Gastrocnemius medialis (tissue), 4 donors: ENCODE measurements at places on chromosomes 7 and 10. TPM values are rescaled to one million over a fixed set of nuclear protein-coding genes. Genes with fewer than 3 reads are reported as not detected.

- no peak for DNase-seq
These were observed 7.3 kb downstream of the SLC16A9 start for GRCh38 chr10:59702347-59702746.

DNA sequence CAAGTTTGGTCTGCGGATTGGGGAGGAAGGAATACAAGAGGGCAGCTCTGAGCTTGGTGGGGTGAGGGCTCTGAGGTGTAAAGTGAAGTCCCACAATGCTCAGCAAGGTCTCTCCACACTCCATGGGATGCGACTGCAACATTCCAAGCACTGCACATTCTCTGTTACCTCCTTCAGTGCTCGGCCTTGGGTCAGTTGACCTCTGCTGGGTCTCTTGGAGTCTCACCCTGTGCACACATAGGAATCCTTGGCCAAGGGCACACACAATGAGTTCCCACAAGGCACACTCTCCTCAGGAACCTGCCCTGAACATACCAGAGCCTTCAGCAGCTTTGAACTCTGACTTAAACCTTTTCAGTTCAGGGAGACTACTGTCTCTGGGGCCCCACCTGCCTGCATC lies 2.4 kb upstream of the WDFY4 start:
- no peak for DNase-seq

DNA sequence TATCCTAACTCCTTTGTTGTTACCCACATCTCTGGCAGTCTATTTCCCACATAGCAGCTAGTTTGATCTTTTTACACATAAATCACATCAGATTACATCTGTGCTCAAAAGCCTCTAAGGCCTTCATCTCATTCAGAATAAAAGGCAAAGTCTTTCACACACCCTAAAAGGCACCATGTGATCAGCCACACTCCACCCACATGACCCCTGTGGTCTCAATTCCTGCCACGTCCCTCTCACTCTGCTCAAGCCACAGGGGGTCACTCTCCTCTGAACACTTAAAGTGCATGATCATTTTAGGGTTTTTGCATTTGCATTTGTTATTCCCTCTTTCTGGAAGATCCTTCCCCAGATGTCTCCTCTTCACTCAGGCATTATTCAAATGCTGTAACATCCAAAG lies 30.8 kb downstream of the ELAPOR2 start:
- DNase-seq: no peak

- DNase-seq: no peak
These were observed 40.3 kb downstream of the ANKRD7 start for GRCh38 chr7:118264836-118265235.

- no peak for DNase-seq
These were observed 102.2 kb downstream of the ZNF92 start for GRCh38 chr7:65475734-65476319.

- DNase-seq: no peak
These were observed 23.1 kb upstream of the SAR1A start for GRCh38 chr10:70193391-70193844.

DNA sequence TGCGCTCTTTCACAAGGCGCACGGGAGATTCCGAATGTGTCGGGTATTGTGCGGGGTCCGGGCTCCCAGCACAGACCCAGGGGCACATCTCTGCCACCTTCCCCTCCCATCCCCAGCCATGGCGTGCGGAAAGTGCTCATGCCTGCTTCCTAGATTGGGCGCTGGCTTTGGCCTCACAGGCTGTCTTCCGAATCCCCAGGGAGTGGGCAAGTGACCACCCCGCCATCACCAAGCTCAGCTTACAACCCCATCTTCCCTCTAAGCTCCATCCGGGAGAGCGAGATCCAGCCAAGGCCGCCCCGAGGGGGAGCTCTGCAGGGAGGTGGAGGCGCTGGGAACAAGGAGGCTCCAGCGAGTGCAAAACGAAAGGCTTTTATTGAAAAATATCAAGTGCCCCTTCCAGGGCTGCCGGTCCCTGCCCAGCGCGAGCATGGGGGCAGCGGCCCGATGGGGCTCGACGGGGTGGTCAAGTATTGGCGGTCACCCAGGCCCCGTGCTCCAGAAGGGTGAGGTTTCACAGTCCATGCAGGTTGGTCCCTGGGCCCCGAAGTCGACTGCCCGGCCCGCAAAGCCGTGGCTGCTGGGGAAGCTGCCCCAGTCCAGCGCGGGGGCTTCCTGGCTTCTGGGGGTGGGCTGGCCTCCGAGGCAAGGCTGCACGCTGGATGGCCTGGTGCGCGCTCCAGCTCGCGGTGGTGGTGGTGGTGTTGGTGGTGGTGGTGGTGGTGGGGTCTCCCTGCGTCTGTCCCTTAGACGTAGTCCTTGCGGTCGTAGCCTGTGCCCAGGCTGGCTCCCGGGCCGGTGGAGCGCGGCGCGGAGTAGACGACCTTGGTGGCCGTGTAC lies 1.2 kb downstream of the CLDN3 start:
- no peak for DNase-seq

DNA sequence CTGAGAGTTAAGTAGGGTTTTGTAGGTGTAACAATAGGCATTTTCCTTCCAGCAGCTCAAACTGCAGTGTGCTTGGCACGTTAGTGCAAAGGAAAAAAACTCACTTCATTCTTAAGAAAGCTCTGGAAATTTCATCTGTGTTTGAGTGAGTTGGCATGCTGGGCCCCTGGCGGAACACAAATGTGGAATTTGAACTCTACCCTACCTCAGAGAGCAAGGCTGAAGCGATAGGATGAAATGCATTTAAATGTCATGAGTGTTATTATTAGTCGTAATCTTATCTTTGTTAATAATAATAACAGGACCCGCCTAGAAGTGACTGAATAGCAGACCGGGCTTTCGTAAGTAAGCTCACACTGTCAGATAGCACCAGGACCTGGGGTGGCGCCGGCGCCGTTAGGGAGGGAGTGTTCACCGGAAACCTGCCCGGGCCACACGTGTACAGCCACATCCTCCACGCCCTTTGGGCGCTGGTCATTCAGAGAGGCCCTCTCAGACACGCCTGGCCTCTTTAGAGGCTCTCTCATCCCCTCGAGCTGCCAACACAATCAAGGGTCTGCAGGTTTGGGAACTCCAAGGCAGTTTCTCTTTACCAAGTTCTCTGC lies 63.5 kb downstream of the GRK5 start:
- DNase-seq: no peak

DNA sequence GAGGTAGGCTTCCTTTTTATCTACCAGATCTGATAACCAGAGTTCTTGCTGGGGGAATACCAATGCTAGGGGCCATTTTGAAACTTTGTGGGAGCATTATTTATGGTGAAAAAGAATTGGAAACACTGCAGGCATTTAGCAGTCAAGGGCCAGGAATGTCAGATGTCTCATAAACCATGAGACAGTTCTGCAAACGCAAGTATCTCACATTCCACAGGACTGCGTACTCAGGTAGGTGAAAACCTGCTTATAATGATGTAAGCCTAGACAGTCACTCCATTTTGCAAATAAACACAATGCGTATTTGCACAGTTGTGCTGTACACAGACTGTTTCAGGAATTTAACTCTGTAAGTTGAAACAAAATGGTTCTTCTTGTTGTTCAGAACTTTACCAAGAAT lies 33.9 kb downstream of the ECHDC3 start:
- no peak for DNase-seq

DNA sequence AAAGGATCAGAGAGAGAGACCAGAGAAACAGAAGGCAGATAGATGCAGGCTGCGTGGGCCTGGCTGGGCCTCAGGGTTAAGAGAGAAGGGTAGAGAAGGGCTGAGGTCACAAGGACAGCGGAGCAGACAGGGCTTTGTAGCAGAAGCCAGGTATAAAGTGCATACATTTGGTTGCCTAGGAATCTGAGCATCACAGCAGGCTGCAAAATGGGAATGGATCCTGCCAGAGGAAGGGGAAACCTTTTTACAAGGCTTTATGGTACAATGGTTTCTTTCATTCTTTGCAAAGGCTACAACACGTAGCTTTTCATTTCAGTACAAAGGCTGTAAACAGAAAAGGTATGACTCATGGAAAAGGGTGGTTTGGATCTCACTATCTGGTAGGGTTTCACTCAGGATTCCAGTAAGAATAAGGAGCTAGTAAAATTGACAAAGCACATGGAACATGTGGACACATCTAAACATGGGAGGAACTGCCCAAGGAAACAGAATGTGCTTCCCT lies 275.1 kb downstream of the DOCK4 start:
- DNase-seq: no peak

GRCh38 chr7:2157473-2158279 lies 75.1 kb downstream of the MAD1L1 start:
- DNase-seq: peak; percentile 40

DNA sequence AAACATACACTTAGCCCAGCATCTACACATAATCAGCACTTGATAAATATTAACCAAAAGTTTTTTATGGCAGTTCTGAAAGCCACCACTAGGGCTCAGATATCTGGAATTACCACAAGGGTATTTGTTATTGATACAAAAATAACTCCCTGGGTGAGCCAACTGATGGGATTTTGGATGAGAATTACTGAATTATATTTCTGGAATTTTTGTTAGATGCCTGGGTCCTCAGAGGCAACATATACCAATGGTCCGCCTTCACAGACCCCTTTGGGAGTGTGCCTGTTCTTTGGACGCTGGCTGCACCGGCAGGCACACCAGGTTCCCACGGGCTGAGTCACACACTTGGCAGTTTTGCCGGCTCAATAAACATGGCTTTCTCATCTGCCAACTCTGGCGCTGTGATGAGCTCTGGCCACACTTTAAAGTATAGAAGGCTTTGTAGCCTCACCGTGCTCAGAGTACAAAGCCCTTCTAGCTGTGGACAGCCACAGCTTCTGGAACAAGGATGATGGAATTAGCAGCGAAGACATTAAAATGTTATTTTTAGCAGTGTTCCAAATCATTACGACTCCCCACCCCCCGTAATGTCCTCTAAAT lies 24.5 kb upstream of the EEPD1 start:
- DNase-seq: peak; percentile 87

DNA sequence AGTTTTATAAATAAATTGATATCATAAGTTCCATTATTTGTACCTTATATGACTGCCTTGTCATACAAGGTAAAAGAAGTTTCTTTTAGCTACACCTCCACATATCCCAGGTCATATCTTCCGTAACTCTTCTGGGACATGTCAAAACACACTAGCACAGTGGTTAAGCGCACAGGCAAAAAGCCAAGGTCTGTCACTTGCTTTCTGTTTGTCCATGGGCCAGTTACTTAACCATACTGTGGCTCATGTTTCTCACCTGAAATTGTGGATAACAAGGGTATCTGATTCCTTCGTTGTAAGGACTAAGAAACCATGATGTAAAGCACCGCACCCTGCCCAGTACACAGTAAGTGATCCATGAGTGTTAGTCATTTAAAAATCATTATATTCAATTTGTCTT lies 56.2 kb downstream of the SEMA3D start:
- no peak for DNase-seq

GRCh38 chr10:116237260-116237659 lies 35.7 kb downstream of the GFRA1 start:
- DNase-seq: no peak

DNA sequence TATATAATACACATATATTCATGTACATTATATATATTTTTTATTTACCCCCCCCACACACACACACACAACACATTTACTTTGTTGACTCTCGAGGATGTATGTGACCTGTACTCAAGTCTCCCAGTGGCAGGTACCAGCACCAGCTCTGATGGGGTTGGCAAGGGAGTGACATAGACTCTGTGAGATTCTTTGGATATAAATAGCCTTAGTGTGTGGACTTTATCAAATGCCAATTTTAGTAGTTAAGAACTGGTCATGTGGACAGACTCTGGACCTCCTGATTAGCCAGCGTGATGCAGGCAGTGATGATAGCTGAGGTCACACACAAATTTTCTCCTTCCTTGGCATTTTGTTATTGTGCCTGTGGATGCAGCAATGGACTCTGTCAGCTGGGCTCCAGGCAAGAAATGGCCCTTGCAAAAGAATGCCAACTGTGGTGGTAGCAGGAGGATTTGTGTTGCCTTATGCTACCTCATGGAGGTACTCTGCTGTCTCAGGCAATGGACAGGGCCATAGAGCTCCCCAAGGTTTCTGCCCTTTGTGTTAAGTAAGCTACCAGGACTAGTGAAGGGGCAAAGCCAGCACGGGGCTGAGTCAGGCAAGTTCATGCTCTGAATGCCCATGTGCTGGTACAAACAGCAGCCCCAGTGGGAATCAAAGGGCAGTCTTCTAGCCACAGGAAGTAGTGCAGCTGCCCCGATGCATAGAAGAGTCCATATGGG lies 224.6 kb upstream of the ZWINT start:
- DNase-seq: no peak

GRCh38 chr7:140674356-140674800 lies 1.6 kb downstream of the ADCK2 start:
- DNase-seq: no peak

DNA sequence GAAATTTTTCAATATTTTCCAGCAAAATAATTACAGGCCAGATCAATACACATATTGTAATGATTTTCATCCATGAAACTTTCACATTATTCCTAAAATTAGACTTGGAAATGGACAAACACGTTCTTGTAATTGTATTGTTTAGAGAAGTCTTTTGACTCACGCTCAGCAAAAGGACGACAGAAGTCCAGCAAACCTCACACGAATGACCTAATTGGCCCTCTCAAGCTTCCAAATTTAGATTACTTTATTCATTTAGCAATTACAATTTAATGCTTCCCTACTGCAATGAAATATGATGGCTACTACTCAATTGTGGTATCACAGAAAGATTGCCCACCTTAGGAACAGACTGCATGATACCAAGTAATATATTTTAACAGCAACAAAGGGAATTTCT lies 702.2 kb downstream of the MAGI2 start:
- DNase-seq: no peak

DNA sequence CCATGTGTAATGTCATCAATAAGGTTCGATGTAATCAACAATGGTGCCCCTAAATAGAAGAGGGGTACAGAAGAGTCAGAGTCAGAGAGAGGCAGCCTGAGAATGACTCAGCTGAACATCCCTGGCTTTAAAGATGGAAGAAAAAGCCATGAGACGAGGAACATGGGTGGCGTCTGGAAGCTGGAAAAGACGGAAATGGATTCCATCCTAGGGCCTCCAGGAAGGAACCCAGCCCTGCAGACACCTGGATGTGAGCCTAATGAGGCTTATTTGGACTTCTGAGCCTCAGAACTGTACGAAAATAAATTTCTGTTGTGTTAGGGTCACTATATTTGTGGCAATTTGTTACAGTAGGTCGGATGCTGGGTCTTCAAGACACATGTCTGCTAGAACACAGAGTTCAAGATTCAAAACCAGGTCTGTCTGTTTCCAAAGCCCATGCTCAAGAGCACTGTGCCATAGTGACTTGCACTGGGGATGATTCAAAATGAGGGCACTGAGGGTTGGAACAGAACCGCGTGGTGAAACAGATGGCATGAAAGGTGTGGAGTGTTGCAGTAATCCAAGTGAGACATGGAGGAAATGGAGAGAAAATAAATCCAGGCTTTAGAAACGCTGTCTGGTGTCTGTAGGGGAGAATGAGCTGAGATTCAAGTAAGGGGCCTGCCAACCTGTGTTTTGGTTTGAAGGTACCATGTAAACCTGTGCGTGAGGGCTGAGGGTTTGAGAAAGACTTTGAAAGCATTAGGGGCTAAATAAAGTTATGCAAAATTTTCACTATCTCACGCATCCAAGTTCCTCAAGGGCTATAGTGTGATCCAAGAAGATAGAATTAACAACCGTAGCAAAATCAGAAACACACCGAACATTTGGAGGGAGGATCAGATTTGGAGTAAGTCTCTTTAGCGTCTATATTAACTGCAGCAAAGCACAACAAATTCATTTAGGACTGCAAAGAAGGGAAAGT lies 849.1 kb upstream of the AUTS2 start:
- DNase-seq: no peak

The VGF gene
- total RNA-seq: not detected

The C10orf143 gene
- total RNA-seq: 1.5 TPM

The GDF10 gene
- total RNA-seq: 0.36 TPM

The CALML5 gene
- total RNA-seq: not detected

The FAM200A gene
- total RNA-seq: 5.7 TPM

The PRXL2A gene
- total RNA-seq: 23.1 TPM
